ENCODE measurements at places on chromosomes 5 and 9. TPM values are rescaled to one million over a fixed set of nuclear protein-coding genes. Genes with fewer than 3 reads are reported as not detected.

ECM2 gene
- total RNA-seq, result 0.17 TPM

CXCL14 gene
- 0.27 TPM for total RNA-seq

ZFP2 gene
- total RNA-seq, result not detected

BHMT2 gene
- total RNA-seq, result not detected

SMIM32 gene
- not detected for total RNA-seq

IFNA13 gene
- total RNA-seq, result not detected

PIP5K1B gene
- total RNA-seq, result not detected

F2RL1 gene
- 227 TPM for total RNA-seq
